ENCODE measurements at places on chromosomes 5 and 9.

DNA sequence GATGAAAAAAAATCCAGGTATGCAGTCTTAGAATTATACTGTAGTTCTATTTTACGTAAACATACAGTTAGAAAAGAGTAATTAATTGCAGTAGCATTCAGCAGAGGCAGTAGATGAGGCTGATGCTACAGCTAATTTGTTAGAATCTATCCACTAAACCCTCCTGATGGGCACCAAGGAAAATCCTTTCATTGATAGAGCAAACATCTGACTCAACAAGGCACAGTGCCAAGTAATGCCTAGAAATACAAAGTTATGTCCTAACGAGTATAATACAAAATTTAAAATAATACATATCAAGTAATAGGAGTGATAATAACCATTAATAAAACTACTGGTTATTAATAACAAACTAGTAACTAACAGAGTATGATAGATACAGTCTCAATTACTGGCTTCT lies 9.0 kb downstream of the MOCS2 start:
- no peak for DNase-seq

DNA sequence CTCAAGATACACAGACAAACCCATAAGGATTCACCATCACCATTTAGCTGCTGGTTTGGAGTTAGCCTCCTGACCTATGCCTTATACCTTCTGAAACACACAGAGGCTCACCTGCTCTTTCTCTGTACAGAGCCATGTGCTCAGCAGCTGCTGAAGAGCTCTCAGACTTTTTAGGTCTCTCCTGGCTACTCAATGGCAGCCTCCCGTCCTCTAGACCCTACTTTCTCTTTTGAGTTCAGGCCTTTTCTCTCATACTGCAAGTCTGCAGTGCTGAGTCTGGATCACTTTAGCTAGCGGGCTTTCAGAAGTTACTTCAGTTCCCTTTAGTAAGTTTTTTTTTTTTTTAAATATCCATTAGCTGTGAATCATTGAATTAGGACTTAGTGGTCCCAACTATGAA lies 25.7 kb downstream of the LVRN start:
- DNase-seq: no peak

GRCh38 chr9:4301971-4302427 lies 2.1 kb upstream of the GLIS3 start:
- DNase-seq: no peak

DNA sequence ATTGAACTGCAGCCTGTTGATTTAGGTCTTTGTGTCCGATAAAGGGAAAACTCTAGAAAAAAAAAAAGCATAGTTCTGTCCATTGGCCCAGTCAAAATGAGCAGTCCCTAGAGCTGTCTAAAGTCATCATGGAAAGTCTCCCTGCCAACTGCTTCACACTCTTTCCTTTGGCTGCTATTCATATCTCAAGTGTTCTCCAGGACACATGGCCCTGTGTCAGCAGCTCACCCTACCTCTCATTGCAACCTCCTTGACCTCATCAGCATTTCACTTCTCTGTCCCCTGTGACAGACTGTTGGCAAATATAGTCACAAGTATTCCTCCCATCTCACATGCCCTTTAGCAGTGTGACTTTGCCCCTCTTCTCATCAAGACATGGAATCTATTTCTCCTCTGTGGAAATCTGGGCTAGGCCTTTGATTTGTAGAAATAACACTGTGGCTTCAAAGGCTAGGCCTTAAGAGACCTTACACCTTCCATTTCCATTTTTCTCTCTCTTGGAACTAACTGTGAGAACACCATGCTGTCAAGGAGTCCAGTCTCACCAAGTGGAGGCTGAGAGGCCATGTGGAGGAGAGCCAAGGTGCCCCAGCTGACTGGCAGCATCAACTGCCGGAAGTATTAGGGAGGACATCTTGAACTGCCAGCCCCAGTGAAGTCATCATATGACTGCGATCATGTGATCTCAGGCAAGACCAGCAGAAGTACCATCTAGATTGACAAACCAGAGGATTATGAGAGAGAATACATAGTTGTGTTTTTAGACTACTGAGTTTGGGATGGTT lies 149.4 kb upstream of the TARS1 start:
- DNase-seq: no peak

DNA sequence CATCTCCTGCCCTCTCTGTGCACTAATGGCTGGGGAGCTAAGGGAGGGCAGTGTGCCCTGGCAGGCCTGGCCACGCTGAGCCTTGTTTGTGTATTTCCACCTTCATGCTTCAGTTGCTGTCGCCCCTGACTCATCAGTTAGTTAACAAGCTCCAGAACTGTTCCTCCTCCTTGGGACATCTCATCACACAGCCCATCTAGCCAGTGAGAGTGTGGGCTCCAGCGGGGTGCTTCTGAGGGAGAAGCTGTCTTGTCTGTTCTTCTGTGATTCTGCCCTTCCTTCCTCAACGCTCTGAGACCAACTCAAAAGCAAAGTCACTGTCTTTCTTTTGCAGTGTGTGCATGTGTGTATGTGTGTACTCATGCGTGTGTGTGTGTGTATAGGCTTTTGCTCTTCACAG lies 58.3 kb upstream of the CPEB4 start:
- no peak for DNase-seq

DNA sequence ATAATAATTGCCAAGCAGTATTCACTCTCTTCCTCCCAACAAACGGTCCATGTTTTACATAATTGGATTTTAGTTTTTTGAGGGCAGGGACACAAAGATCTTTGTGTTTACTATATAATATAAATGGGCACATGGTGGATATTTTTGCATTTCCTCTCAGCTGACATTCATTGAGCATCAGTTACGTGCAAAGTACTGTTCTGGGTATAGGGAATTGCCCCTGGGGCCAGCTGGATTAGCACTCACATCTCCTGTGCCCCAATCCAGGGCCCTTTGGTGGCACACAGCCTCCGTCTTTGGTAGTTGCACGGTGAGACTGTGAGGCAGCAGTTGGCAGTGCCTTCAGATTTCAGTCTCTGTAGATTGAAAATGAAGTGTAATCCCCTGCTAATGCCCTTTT lies 1.6 kb downstream of the TDRD7 start:
- DNase-seq: no peak

- no peak for DNase-seq
These were observed 4.5 kb upstream of the SHC3 start for GRCh38 chr9:89183146-89183545.
